Hair follicular keratinocyte (primary cell): ENCODE measurements at places on chromosomes 5 and 9. TPM values are rescaled to one million over a fixed set of nuclear protein-coding genes. Genes with fewer than 3 reads are reported as not detected.

The PURA gene
- 6.1 and 6.6 TPM in 2 replicates for total RNA-seq

The FOXD4L4 gene
- not detected in 2 replicates for total RNA-seq

The NTRK2 gene
- 0.16 TPM in 1 of 2 replicates, not detected in the other for total RNA-seq

The FGFR4 gene
- 6.0 and 8.5 TPM in 2 replicates for total RNA-seq

The PLAC8L1 gene
- total RNA-seq: 0.23 TPM in 1 of 2 replicates, not detected in the other

The LECT2 gene
- total RNA-seq: not detected in 2 replicates
